ENCODE measurements at places on chromosomes 7 and 10.

DNA sequence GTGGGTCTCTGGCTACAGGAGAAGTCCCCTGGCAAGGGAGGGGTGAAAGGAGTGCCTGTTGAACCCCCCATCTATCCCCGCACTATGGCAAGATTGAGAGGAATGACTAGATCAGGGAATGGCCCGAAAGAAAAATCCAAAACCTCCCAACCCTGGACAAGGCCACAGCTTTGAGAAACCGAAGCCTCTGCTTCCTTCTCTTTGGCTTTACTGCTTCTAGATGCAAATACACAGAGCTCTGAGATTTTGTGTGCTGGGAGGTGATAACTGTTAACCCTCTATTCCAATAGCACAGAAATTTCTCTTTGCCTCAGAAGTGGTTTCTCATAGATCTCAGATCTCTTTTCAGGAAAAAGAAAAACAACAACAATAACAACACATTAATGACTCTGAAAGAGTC, 15.0 kb downstream of the CAV1 start:
- DNase-seq, result no peak

- no peak for DNase-seq
Measured at GRCh38 chr7:36171503-36171902, 18.4 kb downstream of the EEPD1 start.

DNA sequence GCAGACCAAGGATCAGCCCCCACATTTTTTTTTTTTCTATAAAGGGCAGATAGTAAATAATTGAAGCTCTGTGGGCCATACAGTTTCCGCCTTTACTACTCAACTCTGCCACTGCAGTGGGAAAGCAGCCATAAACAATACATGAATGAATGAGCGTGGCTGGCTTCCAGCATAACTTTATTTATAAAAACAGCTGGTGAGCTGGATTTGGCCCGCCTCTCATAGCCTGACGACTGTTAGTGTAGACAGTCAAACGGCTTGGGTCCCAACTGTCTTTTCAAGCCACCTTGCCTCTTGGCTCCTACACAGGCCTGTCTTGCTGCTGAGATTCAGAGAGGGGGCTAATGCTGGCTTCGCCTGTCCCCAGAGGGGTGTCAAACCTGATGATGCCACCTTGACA, 169.8 kb upstream of the GPR26 start:
- DNase-seq, result no peak

GRCh38 chr10:48554656-48555055, 50.2 kb downstream of the ARHGAP22 start:
- no peak for DNase-seq

- DNase-seq, result no peak
Measured at GRCh38 chr7:82335927-82336326, 107.7 kb downstream of the CACNA2D1 start.

- DNase-seq, result no peak
Measured at GRCh38 chr10:122163174-122164022, 107.7 kb upstream of the BTBD16 start.
